Fibroblast of lung (primary cell): ENCODE measurements at places on chromosomes 1 and 21. TPM values are rescaled to one million over a fixed set of nuclear protein-coding genes. Genes with fewer than 3 reads are reported as not detected.
A peak's percentile ranks its signal among the peaks of the same experiment; 100 is the strongest.

UTS2 gene
- polyA plus RNA-seq: not detected in 2 replicates

FALEC gene
- 0.15 TPM in 1 of 2 replicates, not detected in the other for polyA plus RNA-seq

A3GALT2 gene
- not detected in 2 replicates for polyA plus RNA-seq

DNA sequence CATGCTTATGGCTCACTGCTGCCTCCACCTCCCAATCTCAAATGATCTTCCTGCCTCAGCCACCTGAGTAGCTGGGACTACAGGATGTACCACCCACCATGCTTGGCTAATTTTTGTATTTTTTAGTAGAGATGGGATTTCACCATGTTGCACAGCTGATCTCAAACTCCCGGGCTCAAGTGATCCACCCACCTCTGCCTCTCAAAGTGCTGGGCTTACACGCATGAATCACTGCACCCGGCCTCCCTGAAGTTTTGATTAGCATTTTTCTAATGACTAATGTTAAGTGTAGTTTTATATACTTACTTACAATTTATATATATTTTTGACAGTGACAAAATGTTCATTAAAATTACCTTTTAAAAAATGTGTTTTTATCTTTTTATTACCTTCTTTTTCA, 41.1 kb downstream of the ZNF678 start:
- H3K27me3 ChIP-seq: no peaks in the 10 kb centered on the region
- H3K27ac ChIP-seq: no peak overlapping the region
- no peaks in the 10 kb centered on the region for H3K36me3 ChIP-seq
- no peak overlapping the region for H3K4me3 ChIP-seq
- H3K4me1 ChIP-seq: no peaks in the 10 kb centered on the region

GRCh38 chr21:45016406-45017038, 57.9 kb upstream of the ADARB1 start:
- H3K4me3 ChIP-seq: no peak overlapping the region
- H3K36me3 ChIP-seq: no peaks in the 10 kb centered on the region
- no peak overlapping the region for H3K27ac ChIP-seq
- DNase-seq: no peak
- no peaks in the 10 kb centered on the region for H3K27me3 ChIP-seq
- peaks cover 12% of the 10 kb centered on the region for H3K4me1 ChIP-seq

DNA sequence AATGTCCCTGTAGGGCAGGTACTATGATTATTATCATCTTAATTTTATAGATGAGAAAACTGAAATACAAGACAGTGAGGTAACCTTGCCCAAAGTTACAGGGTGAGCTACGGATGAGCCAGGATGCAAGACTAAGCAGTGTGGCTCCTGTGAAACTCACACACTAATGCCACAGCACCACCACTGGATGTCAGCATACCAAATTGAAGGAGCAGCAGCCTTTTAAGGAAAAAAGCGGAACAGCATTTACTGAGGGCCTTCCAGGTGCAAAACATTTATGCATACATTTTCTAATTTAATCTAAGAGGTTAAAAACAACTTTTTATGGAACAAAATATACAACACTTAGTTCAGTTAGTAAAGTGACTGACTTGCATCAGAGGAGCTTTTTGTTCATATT, 41.7 kb downstream of the SEC16B start:
- DNase-seq: peak; percentile 57
- H3K36me3 ChIP-seq: no peaks in the 10 kb centered on the region
- H3K4me1 ChIP-seq: peaks cover 18% of the 10 kb centered on the region
- H3K27me3 ChIP-seq: no peaks in the 10 kb centered on the region
